GDM1 (cell line): ENCODE measurements at places on chromosomes 16 and 17.

- no peak for DNase-seq
Measured at GRCh38 chr17:29567304-29567553, 392 bp upstream of the ABHD15 start.

DNA sequence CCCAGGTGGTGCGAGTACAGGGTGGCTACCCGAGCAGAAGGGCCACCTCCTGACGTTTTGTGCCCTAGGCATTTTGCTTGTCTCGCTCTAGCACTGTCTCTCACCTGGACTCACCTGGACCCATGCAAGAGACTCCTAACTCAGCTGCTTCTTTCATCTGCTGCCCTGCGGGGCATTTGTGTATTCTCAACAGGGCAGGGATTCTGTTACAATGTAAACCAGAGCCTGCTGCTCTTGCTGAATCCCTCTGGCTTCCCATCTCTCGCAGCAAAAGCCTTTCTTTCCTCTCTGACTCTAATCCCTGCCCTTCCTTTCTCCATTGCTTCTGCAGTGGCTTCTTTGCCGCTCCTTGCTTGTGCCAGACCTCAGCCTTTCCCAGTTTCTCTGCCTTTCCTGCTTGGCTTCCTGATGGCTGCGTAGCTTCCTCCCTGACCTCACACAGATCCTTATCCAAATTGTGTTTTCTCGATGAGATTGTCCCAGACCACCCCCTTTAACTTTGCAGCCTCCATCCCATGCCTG lies 10.2 kb downstream of the ARSG start:
- DNase-seq = no peak

DNA sequence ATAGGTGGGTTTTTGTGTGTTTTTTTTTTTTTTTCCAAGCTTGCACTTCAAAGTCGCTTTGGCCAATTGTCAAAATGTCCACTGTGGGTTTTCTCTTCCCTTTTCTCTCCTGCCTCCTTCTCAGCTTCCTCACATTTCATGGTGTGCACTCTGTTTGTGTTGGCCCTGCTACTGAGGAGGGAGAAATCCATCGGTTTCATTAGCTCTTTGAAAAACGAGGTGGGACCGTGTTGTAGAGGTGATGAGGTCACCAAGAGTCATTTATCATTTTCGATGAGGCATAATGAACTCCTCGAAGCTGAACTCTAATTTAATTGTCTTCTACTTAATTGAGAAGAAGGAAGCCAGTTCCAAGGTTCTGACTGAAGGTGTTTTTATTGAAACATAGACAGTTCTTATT lies 174.4 kb upstream of the TOX3 start:
- DNase-seq = no peak

GRCh38 chr17:60082946-60083471 lies 4.3 kb upstream of the HEATR6 start:
- DNase-seq = no peak

- no peak for DNase-seq
Measured at GRCh38 chr16:81842564-81843242, 63.6 kb downstream of the PLCG2 start.

DNA sequence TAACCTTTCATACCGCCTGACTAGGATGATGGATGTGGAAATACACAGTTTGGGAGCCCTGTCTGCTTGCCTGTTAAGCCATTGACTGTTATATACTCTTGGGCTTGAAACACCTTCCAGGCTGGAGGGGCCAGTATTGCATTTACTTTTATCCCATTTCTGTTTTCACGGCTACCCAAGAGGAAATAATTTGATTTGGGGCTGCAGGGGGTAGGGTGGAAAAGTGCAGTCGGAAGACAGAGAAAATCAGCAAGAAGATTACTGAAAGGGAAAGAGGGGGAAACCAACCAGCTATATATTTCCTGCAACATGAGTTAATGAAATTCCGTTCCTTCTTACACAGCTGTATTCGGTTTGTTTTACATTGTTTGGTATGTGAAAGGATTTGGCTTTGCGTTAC lies 202.5 kb downstream of the CDH13 start:
- no peak for DNase-seq

- no peak for DNase-seq
Measured at GRCh38 chr17:82333279-82334171, at the start of gene SECTM1. TSS of gene SECTM1 (minus strand) at chr17:82333766. CDS start at chr17:82327240, 6,526 bp downstream.

- DNase-seq = peak; percentile 26
Measured at GRCh38 chr16:22933173-22933572, 119.2 kb downstream of the HS3ST2 start.

- no peak for DNase-seq
Measured at GRCh38 chr16:48608871-48609651, 919 bp downstream of the N4BP1 start.

GRCh38 chr16:86300746-86301481 lies 209.4 kb upstream of the FOXF1 start:
- no peak for DNase-seq

DNA sequence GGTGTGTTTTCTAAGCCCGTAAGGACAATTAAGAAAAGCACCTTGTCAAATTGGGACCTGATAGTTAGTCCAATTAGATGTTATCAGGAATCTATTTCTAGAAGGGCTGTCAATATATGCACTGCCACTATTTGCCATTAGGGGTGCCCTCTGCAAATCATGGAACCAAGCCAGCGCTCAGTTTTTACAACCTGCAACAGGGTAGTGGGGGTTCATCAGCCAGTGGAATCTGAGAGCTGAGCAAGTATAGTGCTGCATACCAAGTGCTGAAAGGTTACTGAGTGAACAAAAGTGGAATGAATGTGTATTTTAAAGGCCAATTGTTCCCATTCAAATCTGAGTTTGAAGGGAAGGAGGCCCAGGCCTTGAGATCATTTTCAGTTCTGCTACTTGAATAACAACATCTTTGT lies 10.4 kb downstream of the PRR11 start:
- peak; percentile 2 for DNase-seq

DNA sequence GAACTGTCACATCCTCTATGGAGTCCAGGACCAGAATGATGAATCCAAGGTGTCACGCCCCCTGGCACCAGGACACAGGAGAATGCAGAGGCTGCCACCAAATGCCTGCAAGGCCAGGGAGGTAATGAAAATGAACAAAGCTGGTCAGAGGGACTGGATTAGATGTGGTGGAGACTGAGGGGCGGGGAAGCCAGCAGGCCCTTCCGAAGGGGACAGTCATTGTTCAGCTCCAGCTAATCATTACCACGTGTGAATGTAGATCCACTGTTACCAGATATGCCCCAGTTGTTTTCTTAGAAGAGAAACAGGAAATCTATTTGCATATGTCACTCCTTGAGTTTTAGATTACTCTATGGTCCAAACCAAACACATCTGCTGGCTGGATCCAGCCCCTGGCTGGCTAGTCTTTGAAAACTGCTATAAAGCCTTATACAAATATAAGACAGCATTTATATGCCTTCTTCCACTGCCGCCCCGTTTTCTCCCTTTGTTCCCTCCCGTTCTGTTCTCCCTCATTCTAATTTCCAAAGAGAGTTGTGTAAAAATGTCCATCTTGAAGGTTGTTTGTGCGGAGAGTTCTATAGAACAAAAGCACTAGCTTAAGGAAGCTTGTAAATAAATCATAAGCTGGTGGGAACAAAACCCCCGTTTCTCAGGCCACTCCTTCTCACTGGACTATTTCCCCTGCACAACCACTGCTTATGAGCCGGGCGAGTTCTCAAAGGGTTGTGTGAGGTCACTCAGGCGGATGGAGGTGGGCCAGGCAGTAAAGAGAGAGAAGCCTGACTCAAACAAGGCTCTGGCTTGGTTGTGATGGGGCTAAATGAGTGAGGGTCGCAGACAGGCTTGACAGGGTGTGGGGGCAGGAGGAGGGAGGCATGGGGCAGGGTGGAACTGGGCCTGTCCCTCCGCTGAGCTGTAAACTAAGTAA lies 14.2 kb downstream of the CRYM start:
- DNase-seq = no peak

- DNase-seq = peak; percentile 0
Measured at GRCh38 chr16:70267516-70267915, 15.8 kb upstream of the EXOSC6 start.

DNA sequence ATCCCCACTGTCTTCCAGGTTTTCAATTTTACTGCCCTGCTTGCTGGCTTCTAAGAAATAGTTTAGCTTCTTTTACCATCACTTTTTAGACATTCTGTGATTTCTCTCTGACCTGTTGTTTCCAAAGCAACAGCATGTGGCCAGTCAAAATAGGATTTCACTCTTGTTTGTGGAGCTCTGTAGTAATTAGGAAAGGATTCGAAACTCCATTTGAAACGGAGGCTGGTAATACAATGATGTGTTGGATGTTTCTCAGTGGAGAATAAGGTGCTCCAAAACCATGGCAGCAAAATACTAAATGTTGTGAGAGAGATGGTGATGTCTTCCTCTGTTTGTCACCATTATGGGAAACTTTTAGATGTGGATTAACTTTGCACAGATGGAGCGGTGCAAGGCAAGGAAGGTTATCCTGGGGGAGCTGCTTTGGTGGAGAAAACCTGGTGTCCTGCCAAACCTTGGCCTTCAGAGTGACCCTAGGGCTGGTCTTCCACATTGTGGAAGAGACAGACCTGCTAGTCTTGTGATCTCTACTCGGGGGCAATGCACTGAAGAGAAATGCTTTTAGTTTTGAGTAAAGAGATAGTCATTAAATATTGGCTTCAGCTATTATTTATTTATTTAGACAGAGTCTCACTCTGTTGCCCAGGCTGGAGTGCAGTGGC lies 79.4 kb downstream of the PRKCA start:
- DNase-seq = no peak

GRCh38 chr17:77330602-77331081 lies 189.9 kb downstream of the SEC14L1 start:
- DNase-seq = no peak

DNA sequence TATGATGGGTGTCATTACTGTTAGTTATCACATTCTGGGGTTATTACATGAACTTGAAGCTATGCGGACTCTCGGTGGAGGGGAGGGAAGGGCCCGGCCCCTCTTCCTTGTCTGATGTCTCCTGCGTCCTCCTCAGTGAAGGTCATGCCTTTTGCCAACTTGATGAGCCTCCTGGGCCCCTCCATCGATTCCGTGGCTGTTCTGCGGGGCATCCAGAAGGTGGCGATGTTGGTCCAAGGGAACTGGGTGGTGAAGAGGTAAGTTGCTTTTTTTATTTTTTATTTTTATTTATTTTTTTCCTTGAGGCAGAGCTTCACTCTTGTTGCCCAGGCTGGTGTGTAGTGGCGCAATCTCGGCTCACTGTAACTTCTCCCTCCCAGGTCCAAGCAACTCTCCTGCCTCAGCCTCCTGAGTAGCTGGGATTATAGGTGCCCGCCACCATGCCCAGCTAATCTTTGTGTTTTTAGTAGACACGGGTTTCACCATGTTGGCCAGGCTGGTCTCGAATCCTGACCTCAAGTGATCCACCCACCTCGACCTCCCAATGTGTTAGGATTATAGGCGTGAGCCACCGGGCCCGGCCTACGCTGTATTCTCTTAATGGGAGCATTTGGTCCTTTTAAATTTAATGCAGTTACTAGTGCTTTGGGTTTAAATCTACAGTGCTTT lies 21.6 kb downstream of the POLR3E start:
- DNase-seq = peak; percentile 0

DNA sequence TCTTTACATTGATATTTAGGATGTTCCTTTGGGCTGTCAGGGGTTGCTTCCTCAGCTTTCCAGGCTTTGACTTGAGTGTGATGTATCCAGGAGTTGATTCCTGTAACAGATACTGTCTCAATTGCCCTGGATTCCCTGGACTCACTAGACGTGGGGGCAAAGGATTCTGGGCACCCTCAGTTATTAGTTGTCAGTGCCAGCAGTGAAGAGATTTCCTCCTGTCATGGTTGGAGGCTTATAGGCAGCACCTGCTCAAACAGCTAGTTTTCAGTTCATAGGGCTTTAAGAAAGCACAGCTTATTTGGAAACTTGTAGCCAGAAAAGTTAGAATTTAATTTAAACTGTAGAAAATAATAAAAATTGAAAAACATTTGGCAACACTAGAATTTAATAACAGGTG lies 9.5 kb upstream of the B4GALNT2 start:
- DNase-seq = no peak

DNA sequence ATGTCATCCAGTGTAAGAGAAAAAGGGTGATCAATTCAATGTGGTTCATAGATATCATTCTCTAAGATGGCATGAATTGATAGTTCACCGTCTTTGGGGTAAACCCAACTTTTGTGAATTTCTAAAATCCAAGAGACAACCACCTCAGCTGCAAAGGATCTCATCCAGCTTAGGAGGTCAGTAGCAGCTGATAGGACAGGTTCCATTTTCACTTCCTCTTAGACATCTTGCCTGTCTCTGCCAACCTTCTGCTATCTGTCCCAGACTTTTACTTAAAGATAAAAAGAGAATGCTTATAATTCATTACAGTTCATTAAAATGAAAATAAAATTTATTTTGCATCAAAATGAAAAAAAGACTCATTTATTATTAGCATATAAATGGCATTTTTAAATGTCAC lies 468.2 kb downstream of the XYLT1 start:
- no peak for DNase-seq

DNA sequence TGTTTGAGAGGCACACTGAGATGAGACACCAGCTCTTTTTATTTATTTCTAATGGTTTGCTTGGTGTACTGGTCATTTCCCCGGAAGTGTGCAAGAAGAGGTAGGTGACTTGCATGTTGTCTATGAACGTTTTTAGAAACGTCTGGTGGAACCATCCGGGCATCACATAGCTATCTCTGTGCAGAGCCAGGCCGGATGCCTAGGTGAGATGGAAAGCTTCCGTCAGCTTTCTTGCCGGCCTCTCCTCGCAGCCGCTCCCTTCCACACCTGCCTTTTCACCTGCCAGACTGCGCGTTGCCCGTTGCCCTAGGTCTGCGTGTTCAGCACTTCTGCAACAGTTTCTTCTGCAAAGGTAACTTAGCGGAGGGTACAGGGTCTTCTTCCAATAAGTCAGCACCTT lies 416.0 kb downstream of the WWOX start:
- DNase-seq = no peak

- no peak for DNase-seq
Measured at GRCh38 chr17:35679007-35679682, 52.3 kb upstream of the RASL10B start.

DNA sequence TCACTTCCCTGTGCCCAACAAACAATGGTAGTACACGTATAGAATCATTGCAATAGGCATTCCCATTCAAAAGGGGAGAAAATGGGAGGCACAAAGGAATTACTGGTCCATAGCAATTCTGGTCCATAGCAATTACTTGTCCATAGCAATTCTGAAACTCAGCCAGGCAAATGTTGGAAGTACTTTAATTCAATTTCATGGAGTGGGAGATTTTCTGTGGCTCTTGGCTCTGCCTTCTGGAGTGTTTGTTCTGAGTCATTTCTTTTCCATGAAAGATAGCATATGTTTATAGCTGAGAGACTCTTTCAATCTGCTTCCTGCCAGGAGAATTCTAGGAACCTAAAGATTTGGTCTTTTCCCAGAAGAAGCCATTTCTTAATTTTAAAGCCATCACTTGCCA lies 182.8 kb upstream of the ELAC2 start:
- no peak for DNase-seq

GRCh38 chr17:72039490-72039889 lies 81.3 kb upstream of the SOX9 start:
- DNase-seq = no peak
